ENCODE measurements at places on chromosomes 3 and 15.

DNA sequence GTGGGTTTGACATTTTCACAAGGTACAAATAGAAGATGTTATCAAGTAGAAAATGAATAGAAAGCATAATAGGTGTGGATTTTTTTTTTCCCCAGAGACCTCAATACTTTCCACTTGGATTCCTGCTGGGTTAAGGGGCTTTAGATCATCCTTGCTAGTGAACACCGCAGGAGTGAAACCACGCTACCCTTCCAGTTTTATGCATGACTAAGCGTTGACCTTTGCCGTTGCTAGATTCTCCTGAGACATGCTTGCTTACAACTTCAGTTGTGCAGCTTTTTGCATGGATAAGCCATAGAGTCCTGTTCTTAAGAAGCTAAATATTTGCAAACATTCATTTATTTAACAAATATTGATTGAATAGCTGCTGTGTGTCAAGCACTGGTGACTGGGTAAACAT, 299.7 kb upstream of the LMCD1 start:
- no peak for DNase-seq

- no peak for DNase-seq
Observed at GRCh38 chr15:52746162-52746757, 43.9 kb downstream of the ONECUT1 start.

- no peak for DNase-seq
Observed at GRCh38 chr3:1228289-1228688, 135.5 kb downstream of the CNTN6 start.

DNA sequence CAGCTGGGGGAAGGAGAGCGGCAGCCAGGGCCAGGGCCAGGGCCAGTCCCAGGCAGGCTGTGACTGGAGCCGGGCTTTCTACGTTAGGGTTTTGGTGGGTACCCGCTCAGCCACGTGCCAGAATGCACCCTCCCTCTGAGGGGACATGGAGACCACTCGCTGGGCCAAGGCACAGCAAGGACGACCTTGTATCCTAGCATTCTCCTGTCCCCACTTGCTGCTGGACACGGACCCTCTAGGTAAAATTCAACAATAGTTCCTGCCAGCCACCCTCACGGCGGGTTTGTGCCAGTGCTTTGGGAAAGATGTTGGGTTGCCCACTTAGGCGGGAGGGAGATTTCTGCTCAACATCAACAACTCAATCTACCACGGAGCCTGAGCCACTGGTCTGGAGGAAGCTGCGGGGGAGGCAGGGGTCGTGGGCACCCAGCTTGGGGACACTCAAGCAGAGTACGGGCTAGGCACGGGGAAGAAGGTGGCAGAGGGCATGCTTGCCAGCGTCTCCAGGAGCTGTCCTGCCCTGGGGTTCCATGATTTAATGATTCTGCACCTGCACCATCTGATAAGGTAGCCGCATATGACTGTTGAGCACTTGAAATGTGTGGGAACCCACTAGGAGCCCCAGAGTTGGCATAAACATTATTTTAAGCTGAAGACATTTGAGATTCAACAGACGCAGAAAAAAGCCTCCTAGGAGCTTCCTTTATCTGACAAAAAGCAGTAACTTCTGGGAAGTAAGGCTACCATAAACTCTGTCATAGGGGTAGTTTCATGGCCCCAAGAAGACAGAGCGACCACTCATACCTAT, 22.5 kb upstream of the C15orf39 start:
- DNase-seq: no peak

- no peak for DNase-seq
Observed at GRCh38 chr15:100638177-100638730, 35.9 kb downstream of the ASB7 start.

GRCh38 chr3:86594838-86595237, 396.1 kb downstream of the VGLL3 start:
- no peak for DNase-seq

GRCh38 chr3:104437131-104437750, 929.5 kb upstream of the ALCAM start:
- DNase-seq: no peak

GRCh38 chr3:29348316-29348715, 67.4 kb downstream of the RBMS3 start:
- no peak for DNase-seq

- no peak for DNase-seq
Observed at GRCh38 chr15:92161039-92161670, 232.5 kb upstream of the ST8SIA2 start.

DNA sequence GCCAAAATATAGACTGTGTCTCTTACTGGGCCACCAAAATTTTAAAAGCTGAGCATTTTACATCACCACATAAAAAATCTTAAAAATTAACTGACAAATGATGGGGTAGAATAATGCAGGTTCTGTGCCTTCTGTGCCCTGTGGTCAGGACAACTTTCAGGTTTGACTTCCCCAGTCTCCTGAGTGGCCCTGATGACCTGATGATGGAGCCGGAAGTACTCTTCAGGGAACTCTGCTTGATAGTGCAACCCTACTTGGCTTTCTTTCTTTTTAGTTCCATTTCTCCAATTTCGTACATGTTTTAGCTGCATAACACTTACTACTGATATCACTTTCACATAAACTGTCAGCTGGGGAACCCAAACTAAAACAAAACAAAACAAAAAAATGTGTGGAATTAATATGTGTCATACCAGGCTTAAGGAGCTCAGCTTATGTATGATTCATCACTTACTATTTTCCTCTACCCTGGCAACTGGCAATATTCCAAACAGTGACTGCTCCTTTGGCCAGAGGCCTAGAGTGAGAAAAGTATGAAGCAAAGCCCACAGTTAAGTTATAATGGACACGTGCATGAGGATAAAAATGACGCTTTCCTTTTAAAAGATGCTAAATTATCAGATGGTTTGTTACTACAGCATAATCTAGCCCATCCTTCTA, 194.3 kb downstream of the BCHE start:
- DNase-seq: no peak

DNA sequence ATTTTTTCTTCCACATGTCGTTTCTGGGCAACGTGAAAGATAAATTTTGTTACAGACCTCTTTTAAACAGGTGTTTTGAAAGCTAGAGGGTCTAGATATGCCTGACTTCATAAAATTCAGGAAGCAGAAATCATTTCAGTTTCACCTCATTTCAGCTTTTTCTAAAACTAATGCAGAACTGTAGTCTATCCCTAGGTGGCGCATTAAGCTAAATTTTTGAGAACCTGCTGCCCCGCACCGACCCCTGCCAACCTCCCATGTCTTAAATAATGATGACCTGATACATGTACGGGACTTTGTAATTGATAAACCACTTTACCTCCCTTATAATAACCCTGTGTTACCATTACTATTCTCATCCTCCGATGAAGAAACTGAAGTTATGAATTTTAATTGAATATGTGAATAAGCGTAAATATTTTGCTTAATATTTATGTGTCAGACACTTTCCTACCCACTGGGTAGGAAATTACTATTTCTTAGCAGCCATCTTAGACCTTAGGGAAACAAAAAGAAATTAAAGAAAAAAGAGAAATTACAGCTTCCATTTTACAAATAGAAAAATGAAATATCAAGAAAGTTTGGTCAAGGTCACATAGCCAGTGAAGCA, 78.7 kb upstream of the GCNT3 start:
- no peak for DNase-seq
